Hematopoietic multipotent progenitor cell (in vitro differentiated cells): ENCODE measurements at places on chromosomes 2 and 18.

DNA sequence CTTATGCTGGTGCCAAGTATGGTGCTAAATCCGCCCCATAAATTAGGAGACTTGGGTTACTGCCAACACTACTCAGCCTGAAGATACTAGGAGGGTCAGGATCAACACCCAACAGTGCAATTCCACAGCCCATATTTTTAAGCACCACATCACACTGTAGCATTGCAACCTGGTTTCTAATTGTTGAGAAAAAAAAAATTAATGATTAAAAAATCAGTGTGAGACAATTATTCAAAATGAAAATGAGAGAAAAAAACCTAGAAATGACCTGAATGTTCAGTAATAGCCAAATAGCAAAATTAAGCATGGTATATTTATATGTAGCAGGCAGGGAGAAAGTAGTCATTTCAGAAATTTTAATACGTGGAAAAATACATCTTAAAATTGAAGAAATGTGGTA, 29.2 kb upstream of the HNRNPLL start:
- DNase-seq = no peak

DNA sequence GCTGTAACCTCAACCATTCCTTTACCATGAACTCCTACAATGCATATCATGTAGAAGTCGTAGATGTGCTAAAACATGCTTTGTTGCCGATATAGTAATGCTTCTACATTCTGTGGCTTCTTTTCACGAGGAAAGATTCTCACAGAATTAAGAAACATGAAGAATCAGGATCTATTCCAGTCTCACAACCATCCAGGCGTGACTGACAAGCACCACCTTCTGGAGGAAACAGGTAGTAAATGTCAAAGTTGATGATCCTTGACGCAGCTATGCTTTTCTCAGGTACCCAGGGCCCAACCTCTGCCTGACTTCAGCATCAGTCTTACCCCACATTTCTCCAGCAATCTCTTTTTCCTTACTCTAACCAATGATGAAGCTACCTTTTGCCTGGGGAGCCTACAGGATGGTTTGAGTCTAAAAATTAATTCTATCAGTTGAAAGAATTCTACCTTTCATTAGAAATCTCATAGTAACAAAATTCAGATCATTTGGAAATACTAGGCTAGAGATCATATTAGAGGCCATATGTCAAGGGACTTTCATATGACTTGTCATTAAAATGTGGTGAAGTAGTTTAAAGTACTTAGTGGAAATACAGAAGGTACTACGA, 123.3 kb upstream of the RND3 start:
- no peak for DNase-seq

DNA sequence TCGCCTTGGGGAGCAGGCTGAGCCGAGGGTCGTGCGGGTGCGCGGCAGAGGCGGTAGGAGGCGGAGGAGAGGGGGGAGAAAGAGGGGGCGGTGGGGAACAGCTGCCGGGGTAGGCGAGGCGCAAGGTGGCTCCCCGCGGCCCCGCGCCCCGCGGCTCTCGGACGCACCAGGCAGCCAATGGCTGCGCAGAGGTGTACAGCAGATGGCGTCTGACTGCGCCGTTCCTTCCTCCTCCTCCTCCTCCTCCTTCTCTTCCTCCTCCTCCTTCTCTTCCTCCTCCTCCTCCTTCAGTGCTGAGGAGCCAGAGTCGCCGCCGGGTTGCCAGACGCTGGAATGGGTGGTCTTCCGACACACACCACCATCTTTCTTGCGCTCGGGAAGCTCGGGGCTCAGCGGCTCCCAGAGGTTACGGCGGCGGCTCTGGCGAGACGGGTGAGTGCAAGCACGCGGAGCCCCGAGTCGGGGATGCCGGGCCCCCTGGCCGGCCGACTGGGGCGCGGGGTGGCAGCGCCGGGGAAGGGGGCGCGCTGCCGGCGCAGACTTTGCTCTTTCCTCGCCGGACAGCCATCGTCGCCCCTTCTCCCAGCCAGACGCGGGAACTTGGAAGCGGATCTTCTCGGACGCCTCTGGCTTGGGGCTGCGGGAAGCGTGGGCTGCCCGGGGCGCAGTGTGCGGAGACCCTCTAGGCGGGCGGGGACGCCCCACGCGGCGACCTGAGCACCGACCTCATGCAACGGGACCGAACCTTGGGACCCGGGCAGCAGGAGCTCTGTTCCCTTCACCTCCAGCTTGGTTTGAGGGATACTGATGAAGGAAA, at the start of gene THSD7B:
THSD7B (plus strand) TSS at position 290 of the 817 bp plus-strand sequence. CDS start 116,634 bp downstream, outside the sequence.
- DNase-seq = no peak

DNA sequence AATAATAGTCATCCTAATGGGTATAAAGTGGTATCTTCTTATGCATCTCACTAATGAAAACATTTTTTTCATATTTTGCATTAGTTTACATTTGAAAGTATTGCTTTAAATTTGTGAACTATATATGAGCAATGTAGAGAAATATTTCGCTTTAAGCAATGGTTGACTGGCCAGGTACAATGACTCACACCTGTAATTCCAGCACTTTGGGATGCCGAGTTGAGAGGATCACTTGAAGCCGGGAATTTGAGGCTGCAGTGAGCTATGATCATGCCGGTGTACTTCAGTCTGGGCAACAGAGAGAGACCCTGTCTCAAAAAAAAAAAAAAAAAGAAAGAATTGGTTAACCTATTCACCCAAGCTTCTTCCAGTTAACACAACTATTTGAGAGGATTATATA, 15.1 kb downstream of the ZCCHC2 start:
- no peak for DNase-seq

- DNase-seq = no peak
Measured at GRCh38 chr2:217242947-217243346, 383.1 kb upstream of the TNP1 start.

- no peak for DNase-seq
Measured at GRCh38 chr2:238424313-238424700, 2.4 kb upstream of the ASB1 start.

GRCh38 chr2:72134408-72134996, 13.2 kb downstream of the CYP26B1 start:
- DNase-seq = no peak
